Stimulated activated CD8-positive, alpha-beta memory T cell treated with anti-CD3 and anti-CD28 coated beads, Interleukin-4, amount 100 ng/mL, for 1 hour (primary cell): ENCODE measurements at places on chromosomes 16 and 17.

- no peak for DNase-seq
These were observed 109.7 kb downstream of the C16orf95 start for GRCh38 chr16:87207509-87207908.

DNA sequence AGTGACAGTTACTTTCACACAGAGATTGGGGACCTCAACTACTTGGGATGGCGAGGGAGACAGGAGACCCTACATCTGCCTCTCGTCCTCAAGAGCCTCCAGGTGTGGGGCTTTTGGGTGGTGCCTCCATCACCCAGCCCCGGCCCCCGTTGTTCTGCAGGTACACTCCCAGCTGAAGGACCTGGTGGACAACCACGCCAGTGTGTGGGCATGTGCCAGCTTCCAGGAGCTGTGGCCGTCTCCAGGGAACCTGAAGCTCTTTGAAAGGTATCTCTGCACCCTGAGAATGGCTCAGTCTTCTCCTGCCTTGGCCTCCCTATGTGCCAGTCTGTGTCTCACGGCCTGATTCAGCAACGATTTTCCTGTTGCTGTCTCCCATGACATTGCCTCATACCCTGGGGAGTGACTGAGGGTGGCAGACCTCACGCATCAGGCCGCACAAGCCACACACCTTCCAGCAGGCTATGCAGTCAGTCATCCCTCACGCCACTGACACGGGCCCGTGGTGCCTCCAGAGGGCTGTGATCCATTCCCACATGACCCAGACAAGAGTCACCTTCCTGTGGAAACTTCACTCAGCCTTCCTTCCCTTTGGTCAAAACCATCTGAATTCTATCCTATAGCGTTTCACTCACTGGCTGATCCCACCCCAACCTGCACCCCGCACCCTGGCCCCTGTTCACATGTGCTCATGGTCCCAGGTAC, 3.7 kb downstream of the CCNF start:
- DNase-seq: no peak

GRCh38 chr16:51167170-51167895, 16.3 kb upstream of the SALL1 start:
- DNase-seq: no peak

- DNase-seq: no peak
These were observed 41.4 kb downstream of the DDX19A start for GRCh38 chr16:70388006-70388680.

GRCh38 chr17:43768382-43768781, 9.8 kb upstream of the SOST start:
- DNase-seq: no peak

- no peak for DNase-seq
These were observed 15.8 kb downstream of the HEATR3 start for GRCh38 chr16:50081428-50082018.

DNA sequence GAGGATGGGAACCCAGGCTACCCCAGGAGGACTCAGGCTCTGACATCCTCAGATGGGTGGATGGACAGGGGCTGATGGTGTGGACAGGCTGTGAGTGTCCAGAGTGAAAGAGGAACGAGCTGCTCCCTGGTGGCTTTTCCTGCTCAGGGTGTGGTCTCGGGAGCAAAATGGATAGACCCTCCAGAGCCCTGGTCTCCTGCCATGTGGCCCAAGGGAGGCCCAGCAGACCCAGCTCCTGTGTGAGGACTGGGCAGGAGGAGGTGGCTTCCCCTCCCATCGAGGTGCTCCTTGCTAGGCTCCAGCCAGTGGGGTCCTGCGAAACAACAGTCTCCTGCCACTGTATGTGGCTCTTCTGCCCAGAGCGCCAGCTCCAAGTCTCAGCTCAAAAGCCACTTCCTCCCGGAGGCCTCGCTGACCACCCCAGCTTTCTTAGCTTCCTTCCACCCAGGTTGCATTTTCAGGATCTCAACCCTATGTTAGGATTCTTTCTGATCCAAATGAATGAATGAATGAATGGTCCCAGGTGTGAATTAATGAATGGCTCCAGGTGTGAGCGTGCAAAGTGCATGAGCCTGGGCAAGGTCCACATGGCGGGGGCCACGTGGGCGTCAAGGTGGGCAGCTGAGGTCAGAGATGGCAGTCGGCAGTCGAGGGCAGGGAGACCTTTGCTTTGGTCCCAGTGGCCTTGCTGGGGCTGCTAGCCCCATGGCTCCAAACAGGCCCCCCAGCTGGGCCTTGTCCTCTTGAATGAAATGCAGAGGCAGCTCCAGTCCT, 120.3 kb upstream of the CIBAR2 start:
- no peak for DNase-seq

DNA sequence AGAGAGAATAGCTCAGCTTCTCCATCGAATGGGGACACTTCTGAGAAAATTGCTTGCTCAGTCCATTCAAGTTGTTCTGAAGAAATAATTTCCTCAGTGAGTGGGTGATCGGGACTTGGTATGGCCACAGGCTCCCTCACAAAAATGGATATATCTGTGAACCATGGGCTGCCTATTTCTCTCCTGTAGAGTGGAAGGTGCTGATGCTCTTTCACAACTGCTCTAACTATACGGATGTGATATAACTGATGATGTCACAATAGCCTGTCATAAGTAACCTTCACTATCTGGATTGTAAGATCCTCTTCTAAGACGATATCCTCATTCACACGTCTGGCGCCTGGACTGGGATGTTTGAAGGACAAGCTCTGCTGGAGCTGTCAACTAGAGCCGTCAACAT, 4.7 kb upstream of the CCL18 start:
- no peak for DNase-seq

GRCh38 chr17:76307299-76307965, 644 bp downstream of the QRICH2 start:
- DNase-seq: no peak

- peak; percentile 21 for DNase-seq
These were observed 532 bp downstream of the ARRB2 start for GRCh38 chr17:4710693-4711634.

- no peak for DNase-seq
These were observed 741 bp downstream of the PLK1 start for GRCh38 chr16:23679274-23679985.

DNA sequence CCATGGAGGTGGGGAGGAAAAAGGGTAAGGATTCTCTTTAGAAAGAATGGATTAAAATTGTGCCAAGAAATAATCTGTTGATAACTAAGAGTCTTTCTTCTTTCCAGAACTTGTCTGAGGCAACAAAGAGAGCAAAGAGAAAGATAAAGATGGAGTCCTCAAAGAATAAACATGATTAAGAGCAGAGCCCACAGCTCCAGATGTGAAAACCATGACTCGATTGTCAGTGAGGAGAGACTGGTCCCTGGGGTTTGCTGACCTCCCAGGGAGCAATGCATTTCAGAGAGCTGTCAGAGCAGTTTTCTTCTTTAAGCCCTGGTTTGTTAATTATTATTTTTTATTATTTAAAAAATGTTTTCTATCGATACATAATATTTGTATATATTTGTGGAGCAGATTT, 74.6 kb downstream of the TMEM100 start:
- no peak for DNase-seq

DNA sequence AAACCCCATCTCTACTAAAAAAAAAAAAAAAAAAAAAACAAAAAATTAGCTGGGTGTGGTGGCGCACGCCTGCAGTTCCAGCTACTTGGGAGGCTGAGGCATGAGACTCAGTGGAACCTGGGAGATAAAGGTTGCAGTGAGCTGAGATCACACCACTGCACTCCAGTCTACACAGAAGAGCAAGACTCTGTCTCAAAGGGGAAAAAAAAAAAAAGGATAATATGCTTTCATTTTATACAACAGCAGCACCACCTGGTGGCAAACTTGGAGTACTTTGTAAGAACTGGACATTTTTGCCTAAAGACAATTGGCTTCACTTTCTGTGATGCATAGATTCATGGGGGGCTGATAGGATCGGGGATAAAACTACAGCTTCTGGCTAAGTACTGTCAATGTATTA, 8.5 kb downstream of the CHTF8 start:
- DNase-seq: peak; percentile 31

DNA sequence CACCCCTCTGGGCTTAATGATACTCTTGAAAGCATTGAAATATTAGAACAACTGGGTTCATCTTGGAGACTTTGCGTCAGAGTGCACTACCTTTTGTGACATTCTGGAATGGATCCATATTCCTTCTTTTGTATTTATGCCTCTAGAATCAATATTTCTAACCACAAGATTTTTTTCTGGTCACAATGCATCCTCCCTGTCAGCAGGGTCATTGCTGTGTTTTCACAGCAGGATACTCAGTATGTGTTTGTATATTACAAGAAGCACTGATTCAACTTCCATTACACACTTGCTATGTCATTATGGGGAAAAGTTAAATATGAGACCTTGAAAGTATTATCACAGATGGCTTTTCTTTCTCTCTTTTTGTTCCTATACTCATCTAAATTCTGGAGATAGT, 370.0 kb downstream of the HS3ST3B1 start:
- DNase-seq: no peak

GRCh38 chr16:2663553-2664546, 18.5 kb upstream of the KCTD5 start:
- DNase-seq: no peak

DNA sequence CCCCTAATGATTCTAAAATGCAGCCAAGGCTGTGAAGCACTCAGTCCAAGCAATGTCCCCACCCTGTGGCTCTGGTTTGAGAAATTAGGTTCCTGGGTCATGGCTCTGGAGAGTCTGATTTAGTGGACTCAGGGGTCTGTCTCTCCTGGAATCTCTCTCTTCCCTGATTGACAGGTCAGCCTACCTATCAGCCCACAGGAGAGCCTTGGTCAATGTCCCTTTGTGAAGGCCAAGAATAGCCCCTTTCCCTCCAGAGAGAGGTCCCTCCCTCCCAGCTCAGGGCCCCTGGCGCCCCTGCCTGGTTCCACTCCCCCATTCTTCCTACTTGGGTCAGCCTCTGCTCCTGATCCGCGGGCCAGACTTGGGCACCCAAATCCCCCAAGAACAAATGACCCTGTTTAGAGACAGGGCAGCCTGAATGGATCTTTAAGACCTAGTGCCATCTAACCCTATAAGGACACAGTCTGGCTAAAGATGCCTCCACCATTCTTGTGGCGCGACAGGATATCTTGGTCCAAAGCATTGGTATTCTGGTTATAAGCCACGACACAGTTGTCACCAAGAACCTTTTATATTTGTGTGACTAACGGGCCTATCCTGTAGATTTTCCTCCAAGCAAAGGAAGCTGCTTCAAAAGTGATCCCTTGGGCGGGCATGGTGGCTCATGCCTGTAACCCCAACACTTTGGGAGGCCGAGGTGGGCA, 38.3 kb upstream of the PRSS54 start:
- no peak for DNase-seq

DNA sequence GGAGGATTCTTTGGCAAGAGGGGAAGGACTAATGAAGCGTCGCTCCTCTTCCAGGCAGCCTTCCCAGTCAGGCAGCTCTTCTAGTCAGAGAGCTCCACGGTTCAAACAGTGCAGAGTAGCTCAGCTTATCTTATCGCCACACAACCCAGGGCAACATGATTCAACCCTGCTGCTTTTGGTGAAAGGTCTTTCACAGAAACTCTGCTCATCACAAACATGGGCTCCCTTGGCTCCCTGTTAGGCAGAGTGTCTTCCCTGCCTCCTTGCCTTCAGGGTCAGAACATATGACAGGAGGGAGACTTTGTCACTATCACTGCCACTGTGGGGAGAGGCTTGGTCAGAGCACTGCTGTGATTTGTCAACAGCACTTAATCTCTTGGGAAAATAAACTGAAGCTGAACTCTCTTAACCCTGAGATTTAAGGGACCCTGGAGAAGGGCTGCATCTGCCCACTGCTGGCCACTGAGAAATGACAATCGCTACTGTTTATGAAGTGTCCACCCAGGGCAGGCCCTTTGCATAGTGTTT, 6.9 kb upstream of the SLC13A2 start:
- no peak for DNase-seq

GRCh38 chr17:250487-251300, 69.2 kb upstream of the DOC2B start:
- no peak for DNase-seq

GRCh38 chr16:3175157-3176093, 12.6 kb upstream of the OR1F1 start:
- DNase-seq: no peak

GRCh38 chr17:70132505-70132904, 36.8 kb upstream of the KCNJ2 start:
- DNase-seq: no peak

- DNase-seq: no peak
These were observed 495 bp downstream of the PARN start for GRCh38 chr16:14629612-14629918.

DNA sequence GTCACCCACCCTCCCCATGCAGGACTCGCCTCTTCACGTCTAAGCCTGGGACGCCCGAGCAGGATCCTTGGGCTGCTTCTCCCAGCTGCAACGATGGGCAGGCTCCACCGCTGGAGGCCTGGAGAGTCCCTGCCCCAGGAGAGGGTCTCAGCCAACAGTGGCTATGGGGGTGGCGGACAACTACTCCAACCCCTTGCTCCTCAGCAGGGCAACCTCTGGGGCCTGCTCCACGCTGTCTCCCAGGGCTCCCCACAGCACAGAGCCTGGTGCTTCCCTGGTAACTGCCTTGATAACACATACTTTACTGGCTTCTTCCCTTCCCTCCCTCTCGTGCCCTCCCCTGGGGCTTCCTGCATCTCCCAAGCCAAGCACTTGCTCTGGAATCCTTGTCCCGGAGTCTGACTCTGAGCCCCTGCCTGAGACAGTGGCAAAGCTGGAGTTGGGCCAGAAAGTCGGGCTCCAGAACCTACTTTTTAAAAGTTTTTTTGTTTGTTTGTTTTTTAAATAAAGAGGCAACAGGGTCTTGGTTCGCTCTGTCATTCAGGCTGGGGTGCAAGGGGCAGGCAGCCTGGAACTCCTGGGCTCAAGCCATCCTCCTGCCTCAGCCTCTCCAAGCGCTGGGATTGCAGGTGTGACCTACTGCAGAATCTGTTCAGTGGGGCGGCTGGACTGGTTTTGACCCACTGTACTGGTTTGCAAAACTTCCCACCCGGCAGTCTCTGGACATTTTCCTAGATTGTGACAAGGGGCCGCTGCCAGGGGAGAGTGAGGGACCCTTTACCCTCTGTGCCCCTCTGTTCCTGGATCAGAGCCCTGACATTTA, 99.4 kb downstream of the TNFRSF13B start:
- DNase-seq: no peak

DNA sequence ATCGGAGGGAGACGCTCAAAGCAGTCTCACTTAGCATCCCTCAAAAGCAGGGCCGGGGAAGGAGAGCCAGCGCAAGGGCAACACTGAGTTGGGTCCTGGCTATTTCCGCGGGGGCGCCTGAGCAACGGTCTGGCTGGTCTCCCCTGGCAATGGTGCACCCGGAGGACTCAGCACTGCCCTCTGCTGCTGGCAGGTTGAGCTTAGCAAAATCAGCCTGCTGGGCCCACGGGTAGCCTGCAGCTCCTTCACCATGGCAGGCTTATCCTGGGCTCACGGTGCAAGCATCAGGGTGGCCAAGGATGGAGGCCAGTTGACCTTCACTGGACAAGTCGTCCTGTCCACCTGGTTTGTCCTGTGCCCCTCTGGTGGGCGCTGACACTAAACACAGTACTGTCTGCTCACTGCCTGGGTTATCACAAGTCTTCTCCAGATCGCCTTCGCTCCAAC, 14.4 kb upstream of the ALDH3A1 start:
- peak; percentile 32 for DNase-seq
